Right renal cortex interstitium (tissue), 3 donors: ENCODE measurements at places on chromosomes 1 and 21.

DNA sequence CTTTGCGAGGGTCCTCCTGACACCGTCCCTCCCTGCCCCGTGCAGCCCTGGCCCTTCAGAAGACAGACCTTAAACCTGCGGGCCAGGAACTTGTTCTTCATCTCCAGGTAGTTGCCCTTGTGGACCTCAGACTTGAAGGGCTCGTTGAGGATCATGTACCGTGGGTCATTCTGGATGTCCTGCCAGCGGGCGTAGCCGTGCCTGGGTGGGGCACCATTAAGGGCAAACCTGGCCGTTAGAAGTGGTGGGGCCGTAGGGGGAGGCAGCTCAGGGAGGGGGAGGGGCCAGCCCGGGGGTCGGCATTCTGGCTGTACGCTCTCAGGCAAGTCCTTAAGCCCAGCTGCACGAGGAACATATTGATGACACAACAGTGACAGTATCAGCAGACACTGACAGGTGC, 64.6 kb downstream of the KCNAB2 start:
- no peak for DNase-seq

- no peak for DNase-seq
Measured at GRCh38 chr1:112841825-112842224, 114.2 kb downstream of the SLC16A1 start.

- DNase-seq: peak; percentile 60
Measured at GRCh38 chr1:33094971-33095604, 14.1 kb downstream of the AZIN2 start.

DNA sequence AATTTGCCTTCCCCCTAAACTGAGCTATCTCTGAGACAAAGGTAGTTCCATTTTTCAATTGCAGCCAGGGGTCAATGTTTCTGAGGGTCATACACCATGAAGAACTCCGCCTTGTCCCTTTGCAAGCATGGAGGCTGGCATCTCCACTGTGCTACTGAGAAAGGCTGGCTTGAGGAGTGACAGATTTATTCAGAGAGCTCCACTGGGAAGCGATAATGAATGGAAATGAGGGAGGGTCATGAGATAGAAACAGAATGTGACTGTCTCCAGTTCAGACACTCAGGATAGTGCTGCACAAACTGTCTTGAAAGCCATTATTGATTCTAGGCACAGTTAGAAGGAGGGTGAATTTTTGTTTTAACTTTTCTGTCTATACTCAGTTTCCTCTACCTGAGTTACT, 197.5 kb downstream of the ZNF326 start:
- no peak for DNase-seq

GRCh38 chr1:200090252-200091159, 63.0 kb downstream of the NR5A2 start:
- no peak for DNase-seq

GRCh38 chr1:2650967-2651645, 18.3 kb upstream of the MMEL1 start:
- no peak for DNase-seq

DNA sequence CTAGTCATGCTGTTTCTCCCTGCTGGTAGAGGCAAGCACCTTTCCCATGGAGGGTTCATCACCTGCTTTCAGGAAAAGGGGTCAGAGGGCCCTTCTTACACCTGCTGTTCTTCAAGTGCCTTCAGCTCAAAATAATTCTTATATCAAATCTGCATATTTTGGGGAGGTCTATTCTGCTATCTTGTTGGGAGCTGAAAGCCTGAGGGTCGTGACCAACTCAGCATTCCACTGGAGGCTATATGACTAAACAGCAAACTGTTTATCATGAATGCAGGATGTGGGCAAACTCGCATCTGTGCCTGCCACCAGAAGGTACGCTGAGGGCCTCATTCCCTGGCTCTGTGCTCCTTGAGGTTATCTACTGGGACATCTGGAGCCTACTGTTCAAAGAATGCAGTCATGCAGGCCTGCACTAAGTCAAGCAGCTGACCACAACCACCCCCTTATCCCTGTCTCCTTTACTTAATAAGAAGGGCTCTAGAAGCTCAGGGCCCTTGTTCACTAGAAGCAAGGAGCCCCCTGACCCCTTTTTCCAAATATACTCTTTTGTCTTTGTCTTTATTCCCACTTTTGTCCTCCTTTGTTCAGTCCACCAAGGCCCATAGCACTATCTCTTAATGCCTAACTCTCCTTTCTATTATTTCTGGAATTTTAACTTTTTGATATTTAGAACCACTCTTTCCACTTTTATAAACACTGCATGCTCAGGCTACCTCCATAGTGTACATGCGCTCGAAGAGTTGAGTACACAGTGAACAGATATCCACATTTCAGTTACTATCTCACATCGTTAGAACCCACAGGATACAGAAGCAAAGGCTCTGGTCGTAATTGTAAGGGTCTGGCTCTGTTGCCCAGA, 4.5 kb upstream of the TRIM17 start:
- no peak for DNase-seq
